NCI-H2171 treated with DMSO at 0.1 percent for 48 hours (cell line): ENCODE measurements at places on chromosomes 7 and 10.
A peak's percentile ranks its signal among the peaks of the same experiment; 100 is the strongest.

DNA sequence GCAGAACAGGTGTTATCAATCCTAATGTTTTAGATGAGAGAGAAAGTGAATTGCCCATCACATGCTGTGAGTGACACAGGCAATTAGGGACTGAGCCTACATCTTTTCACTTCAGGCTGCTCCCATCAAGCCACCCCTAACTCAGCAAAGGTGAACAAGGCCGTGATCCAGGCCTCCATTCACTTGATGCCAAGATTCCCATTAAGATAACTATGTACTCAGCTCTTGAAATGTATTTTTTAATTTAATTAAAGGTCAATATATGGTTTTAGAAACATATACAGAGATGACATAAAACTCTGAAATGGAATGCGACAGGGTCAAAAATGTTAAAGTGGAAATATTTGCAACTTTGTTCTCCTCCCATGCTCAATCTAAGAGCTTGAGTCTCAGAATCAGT is 27.9 kb upstream of the UBE2H start:
- DNase-seq: no peak

- DNase-seq: no peak
These were observed 28.7 kb downstream of the VTI1A start for GRCh38 chr10:112475575-112476218.

- no peak for DNase-seq
These were observed 64.6 kb upstream of the ELN start for GRCh38 chr7:73963252-73963822.

DNA sequence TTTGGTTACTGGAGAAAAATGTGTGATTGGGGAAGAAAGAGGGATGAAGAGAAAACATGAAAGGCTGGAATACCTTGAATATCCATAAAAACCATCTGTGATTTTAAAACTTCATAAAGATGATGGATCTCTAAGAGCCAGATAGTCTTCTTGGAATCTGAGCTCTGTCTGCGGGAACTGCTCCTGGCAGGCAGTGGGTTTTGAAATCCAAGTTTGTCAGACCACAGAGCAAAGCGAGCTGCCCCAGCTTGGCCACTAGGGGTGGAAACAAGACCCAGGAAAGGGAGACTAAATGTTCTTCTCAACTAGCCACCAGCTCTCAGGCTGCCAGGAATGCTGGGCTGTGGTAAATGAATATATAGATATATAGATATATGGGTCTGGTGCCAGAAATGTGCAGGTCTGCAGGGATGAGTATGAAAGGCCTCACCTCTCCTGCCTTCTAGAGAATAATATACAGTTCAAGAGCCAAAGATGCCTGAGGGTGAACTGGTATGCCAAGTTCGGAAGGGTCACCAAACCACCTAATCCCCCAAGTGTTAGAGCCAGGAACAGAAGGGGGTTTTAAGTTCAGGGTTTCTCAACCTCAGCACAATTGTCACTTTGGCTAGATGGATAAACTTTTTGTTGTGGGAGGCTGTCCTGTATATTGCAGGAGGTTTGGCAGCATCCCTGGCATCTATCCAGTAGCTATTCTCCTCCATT is 208.8 kb downstream of the KCNMA1 start:
- no peak for DNase-seq

DNA sequence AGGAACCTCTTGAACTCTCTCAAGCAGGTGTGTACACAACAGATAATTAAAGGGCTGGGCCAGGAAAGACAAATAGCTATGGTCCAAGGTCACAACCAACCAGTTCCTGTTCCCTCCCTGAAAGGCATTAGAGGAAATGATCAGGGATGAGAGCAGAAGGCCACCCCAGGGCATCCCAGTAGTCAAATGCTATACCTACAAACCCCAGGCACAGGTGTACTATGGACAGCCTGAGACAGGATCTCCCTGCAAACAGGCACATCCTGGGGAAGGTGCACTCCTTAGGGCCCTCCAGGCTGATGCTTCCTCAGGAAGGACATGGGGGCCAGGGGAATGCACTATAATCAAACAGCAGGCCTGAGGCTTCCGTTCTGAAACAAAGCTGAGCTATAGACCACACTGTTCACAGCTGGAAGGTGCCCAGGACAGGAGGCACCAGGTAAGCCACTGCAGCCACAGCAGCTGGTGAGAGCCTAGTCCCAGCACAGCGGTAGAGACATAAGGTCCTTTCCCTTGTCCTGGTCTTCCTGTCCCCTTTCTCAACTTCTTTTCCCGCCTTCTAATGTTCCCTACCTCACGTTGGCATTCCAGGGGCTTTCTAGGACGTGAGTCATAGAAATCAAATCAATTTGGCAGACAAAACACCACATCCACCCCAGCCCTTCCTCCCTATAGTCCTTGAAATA is 13.3 kb downstream of the PARP12 start:
- DNase-seq: no peak

- no peak for DNase-seq
These were observed 3.6 kb upstream of the HTR5A start for GRCh38 chr7:155066417-155066950.

DNA sequence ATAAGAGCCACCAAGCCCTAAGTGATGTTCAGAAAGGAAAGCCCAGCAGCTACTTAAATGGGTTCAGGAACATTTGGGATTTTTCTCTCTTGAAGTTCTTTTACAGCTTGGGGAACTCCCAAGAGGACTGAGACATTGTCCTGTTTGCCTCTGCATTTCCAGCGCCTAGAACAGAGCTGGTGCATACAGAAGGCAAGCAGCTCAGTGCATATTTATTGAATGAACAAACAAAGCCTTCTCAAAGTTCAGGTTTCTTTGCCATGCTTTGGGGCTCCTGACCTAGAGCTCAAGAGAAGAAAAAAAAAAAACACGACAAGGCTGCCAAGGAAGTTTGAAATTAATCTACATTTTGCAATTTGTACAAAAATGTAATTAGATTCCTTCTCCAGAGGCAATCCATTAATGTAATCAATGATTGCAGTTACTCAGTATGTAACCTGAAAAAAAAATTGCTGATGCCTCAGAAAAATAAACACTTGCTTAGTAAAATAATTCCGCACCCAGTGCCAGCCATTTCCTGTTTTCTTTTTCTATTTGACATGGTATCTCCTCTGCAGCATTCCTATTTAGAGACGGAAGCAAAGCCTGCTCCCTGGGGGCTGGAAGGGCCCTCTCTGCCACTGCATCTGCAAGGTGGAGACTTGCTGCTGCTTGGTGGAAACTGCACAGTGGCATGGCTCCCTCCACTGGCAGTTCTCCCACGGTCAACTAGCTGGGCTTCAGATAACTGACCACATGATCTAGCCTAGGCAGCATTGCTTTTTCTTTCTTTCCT is 157.3 kb downstream of the TMEM178B start:
- DNase-seq: peak; percentile 20

- DNase-seq: peak; percentile 77
These were observed 4.9 kb downstream of the SMARCD3 start for GRCh38 chr7:151243408-151244195.

GRCh38 chr10:68135362-68135761 is 26.1 kb downstream of the MYPN start:
- no peak for DNase-seq
